ENCODE measurements at places on chromosomes 6 and 20.

GRCh38 chr6:14348389-14348788, 230.8 kb downstream of the CD83 start:
- DNase-seq: no peak

GRCh38 chr6:113457198-113457597, 399.9 kb upstream of the MARCKS start:
- no peak for DNase-seq

GRCh38 chr6:119479860-119480655, 130.5 kb upstream of the MAN1A1 start:
- no peak for DNase-seq

DNA sequence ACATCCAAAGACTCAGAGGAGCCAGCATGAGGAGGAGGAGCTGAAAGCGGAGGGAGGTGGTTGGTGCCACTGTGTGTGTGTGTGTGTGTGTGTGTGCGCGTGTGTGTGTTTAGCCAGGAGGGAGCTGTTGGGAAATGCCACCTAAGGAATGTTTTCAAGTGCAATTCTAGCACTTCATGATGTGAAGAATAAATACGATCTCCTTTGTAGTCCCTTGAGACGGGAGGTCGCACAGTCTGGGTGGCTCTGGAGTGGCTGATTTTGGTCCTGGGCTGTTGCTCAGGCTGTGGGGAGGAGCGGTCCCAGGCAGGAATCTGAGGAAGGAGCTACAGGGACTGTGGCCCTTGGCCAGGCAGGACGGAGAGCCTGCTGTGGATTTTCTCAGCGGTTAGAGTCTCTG, 93.7 kb downstream of the PPP1R14C start:
- DNase-seq: no peak

DNA sequence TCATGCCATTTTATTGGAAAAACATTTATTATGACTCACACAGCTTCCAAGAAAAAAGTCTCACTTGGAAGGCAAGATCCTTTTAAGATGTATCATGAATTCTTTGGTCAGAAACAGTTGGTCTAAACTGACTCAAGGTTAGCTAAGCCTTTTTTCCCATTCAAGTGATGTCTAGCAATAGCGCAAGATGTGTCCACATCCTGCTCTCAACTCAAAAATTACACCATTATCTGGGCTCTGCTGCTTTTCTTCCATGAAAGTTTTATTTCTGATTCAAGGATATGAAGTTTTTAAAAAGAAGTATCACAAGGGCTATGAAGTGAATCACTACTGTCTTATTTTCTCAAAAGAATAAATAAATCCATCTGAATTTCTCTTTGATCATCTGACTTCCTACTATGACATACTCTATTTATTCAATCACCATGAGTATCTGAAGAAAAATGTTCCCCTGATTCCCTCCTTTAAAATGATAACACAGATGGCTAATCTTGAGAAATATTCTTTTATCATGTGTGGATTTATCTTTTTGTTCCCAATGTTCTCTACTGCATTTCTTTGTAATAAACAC, 139.2 kb downstream of the AHI1 start:
- no peak for DNase-seq

GRCh38 chr6:78580923-78581322, 286.4 kb upstream of the IRAK1BP1 start:
- DNase-seq: no peak

DNA sequence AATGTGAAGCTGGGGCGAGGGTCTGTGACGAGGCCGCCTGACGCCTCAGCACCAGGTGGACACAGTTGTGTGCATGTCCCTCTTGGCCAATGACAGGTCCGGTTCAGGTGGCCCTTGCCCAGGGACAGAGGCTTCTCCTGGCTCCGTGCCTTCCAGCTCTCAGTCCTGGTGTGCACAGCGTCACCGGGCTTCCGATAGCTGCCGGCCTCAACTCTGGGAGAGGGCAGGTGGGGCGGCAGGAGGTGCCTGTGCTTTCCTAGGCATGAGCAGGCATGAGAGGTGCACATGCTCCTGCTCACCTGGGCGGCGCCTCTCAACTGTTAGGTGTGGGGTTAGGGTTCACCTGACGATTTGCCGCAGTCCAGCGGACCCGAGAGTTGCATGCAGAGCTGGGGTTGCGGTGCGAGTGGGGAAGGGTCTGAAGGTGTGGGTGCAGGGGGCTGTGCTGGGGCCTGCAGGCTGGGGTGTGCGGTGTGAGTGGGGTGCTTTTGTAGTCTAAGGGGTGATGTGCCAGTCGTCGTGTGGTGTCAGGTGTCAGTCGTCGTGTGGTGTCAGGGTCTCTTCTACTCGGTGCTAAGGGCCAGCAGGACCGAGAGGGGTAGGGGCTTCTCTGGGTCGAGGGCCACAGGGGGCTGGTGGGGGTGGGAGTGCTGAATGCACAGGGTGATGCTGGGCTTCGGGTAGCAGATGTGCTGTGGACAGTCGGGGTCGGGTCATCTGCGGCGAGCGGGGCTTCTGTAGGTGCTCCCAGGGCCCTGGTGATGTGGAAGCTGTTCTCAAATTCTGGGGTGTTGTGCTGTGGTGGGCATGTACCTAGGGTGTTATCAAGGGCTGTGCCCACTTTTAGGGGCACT, 3.8 kb upstream of the SOX18 start:
- no peak for DNase-seq

GRCh38 chr6:123770247-123770949, 33.3 kb upstream of the NKAIN2 start:
- no peak for DNase-seq

- DNase-seq: no peak
These were observed 28.4 kb downstream of the FBXO5 start for GRCh38 chr6:152954443-152954842.

- no peak for DNase-seq
These were observed 47.9 kb downstream of the COL11A2 start for GRCh38 chr6:33144373-33144772.

DNA sequence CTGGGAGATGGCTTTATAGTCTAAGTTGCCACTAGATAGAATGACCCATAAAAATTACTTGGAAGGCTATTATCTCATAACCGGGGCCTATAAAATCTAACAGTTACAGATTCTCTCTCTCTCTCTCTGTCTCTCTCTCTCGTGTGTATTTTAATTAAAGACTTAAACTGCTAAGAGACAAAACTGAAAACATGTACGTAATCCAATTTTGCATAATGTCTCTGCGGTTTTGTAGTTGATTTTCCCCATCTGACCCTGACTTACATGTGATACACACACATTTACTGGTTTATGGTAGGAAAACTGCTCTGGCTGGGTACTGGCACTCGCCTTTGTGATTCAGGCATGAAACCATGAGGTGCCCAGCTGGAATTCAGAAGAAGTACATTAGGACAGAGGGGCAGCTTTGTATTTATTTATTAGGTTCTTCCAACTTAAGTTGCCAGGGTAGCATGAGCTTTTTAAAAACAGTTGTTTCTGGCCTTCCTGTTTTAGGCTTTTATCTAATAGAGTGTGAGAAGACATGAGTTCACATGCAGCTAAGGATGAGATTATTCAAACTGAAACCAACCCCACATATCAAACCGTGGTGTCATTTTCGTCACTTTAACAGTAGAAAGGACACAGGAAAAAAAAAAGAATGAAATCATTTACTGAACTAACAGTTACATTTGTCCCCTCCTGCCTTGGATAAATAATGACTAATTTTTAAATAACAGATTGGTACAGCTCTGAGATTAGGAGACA, 182.5 kb downstream of the GMPR start:
- DNase-seq: no peak

DNA sequence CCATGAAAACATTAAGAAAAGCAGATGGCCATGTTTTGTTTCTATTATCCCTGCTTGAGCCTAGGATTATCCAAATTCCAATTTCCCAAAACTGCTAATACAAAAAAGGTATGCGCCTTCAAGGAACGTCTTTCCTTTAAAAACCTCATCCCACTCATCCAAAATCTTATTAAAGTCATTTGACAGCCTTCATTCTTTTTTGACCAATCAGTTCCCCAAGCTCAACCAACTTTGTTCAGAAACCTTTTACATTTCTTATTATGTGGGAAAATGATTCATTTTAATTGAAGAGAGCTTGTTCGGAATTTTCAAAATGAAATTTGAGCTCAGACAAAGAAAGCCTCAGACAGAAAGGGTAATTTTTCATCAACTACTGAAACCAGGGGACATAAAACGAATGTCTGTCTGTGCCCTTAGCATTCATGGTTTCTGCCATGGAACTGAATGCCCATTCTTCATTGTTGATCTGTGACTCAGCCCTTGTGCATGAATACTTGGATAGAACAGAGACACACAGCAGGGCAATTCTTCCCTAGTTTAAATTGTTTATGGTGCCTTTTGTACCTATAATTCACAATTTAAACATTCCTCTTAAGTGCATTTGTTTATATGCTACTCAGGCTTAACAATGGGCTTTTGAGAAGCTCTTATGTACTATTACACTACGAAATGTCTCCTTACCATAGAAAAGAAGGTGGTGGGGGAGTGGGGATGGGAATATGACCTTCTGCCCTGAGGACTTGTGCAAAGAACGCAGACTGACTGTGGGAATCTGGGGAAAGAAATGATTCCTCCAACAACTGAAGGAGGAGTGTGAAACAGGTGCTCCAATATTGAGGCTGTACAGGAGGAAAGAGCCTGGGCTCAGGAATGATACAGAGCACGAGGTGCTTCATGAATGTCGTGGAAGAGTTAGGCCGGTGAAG, 49.8 kb upstream of the ERVFRD-1 start:
- DNase-seq: no peak

GRCh38 chr6:108752733-108753590, 95.3 kb upstream of the ARMC2 start:
- peak; percentile 18 for DNase-seq

DNA sequence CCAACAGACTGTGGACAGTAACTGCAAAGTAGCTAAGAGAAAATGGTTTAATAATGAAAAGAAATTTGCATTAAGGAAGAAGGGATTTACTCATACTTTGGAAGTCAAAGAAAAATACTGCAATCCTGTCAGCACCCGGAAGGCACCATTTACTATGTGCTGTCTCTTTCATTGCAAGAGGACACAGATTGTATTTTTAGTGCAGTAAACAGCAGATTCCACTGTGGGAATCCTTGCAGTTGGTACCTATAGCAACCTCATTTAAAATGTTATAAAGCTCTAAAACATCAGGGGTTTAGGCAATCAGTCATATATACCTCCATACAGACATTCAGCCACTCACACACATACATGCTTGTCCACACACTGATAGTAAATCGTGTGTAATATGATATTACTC, 346.8 kb downstream of the PKHD1 start:
- no peak for DNase-seq

GRCh38 chr6:127069659-127070279, 48.7 kb upstream of the RSPO3 start:
- peak; percentile 17 for DNase-seq

- DNase-seq: no peak
These were observed 5.7 kb downstream of the CDC40 start for GRCh38 chr6:110185879-110186278.

- DNase-seq: peak; percentile 85
These were observed 39.6 kb upstream of the NOX3 start for GRCh38 chr6:155495011-155495768.

- DNase-seq: no peak
These were observed 52.5 kb downstream of the DCBLD1 start for GRCh38 chr6:117534974-117535373.

DNA sequence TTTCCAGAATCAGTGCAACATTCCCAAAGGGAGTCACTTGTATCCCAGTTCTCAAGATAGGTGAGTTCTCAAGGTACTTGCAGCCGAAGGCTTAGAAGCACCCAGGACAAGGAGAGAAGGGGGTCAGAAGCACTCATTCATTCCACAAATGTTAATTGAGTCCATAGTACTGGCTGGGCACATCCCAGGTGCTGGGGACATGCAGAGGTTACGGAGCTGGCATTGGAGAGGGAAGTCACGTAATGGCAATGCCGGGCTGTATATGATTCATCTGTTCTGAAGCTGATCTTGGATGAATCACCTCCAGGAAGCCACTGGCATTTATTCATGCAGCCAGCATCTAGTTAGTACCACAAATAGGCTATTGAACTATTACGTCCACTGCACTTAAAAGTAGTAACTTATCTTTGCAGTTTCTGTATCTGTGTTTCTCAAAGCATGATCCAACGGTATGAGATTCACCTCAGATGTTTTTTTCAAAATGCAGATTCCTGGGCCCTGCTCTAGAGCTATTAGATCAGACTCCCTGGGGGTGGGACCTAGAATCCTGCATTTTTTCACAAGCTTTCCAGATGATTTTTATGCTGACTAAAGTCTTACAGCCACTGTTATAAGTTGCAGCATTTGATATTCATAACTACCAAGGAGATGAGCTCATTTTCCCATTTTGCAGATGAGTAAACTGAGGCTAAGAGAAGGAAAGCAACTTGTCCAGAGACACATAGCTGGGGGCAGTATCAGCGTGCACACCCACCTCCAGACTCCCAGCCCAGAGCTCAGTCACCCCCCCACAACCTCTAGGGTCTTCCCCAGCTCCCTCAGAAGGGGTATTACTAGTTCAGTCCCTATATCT, 44.1 kb upstream of the ID1 start:
- no peak for DNase-seq

- DNase-seq: peak; percentile 59
These were observed 1.7 kb downstream of the JAG1 start for GRCh38 chr20:10671919-10672623.

GRCh38 chr6:40407239-40407638, 179.9 kb downstream of the LRFN2 start:
- DNase-seq: no peak

GRCh38 chr6:82720992-82721391, 344.6 kb downstream of the UBE3D start:
- DNase-seq: no peak

DNA sequence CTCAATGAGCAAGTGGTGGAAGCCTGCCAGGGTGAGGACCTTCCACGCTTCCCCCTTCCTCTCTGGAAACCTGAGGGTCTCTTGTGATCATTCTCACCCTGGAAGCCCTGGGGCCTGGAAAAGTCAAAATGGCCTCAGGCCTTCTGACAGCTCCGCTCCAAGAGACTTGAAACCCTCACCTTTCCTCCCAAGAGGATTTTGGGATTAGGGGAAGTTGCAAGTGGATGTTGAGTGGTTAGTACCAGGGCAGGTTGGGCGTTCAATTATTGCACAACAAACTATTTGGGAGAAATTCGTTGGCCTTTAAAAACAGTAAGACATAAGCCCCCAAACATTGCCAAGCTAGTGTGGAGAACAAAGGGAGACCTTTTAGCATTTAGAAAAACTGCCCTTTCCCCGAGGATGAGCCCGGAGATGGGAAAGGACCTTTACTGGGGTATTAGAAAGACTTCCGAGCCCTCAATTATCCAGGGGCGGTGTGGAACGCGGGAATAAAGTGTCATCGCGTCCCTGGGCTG, 4.7 kb downstream of the NKX2-2 start:
- DNase-seq: no peak

DNA sequence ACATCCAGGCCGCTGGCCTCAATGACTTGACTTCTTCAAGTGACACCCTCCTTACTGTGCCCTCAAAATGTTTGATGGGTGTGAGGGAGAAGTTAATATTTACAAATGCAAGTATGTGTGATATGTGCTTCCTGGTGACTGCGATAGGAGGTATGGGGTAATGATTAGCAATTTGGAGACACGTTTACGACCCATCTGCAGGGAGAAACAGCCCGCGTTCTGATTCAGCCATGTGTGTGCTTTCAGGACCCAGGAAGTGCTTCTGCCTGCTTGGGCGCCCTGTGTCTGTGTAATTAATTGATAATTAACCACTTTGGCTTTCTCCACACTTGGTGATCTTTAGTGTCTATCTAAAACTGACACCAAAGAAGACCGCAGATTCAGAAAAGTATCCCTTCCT, 25.0 kb downstream of the SIRPA start:
- DNase-seq: no peak

- no peak for DNase-seq
These were observed 177.8 kb downstream of the EDN1 start for GRCh38 chr6:12467706-12468670.

- no peak for DNase-seq
These were observed 10.8 kb downstream of the L3MBTL3 start for GRCh38 chr6:130029163-130029562.
